Hair follicle dermal papilla cell (primary cell): ENCODE measurements at places on chromosomes 13 and 19. TPM values are rescaled to one million over a fixed set of nuclear protein-coding genes. Genes with fewer than 3 reads are reported as not detected.

Gene ZNF480
- total RNA-seq: 9.9 and 11.1 TPM in 2 replicates

Gene EDNRB
- 0.97 and 2.4 TPM in 2 replicates for total RNA-seq

Gene GNG14
- not detected in 2 replicates for total RNA-seq

Gene MCEMP1
- not detected in 2 replicates for total RNA-seq
